Osteoblast (primary cell): ENCODE measurements at places on chromosomes 6 and 20. TPM values are rescaled to one million over a fixed set of nuclear protein-coding genes. Genes with fewer than 3 reads are reported as not detected.

Gene TP53TG5
- total RNA-seq: not detected in 2 replicates

Gene ZBTB46
- total RNA-seq: under 0.01 and 0.36 TPM in 2 replicates

Gene ULBP3
- 11.2 and 12.7 TPM in 2 replicates for total RNA-seq

Gene SRSF3
- 236 and 289 TPM in 2 replicates for total RNA-seq

Gene ADGRG6
- under 0.01 and 0.36 TPM in 2 replicates for total RNA-seq

Gene ROS1
- total RNA-seq: 0.59 and 1.4 TPM in 2 replicates

Gene UBE3D
- total RNA-seq: 8.3 and 9.7 TPM in 2 replicates

Gene CFB
- total RNA-seq: 16.5 and 26.8 TPM in 2 replicates

Gene APOM
- 1.1 and 1.2 TPM in 2 replicates for total RNA-seq

Gene THBS2
- 1,102 and 1,498 TPM in 2 replicates for total RNA-seq

Gene DEFB132
- total RNA-seq: not detected in 2 replicates

Gene MACROD2
- total RNA-seq: 1.8 and 4.0 TPM in 2 replicates

Gene BPIFA1
- not detected in 2 replicates for total RNA-seq

Gene SLC25A27
- 9.4 and 10.5 TPM in 2 replicates for total RNA-seq

Gene SAMD3
- total RNA-seq: 0.72 and 3.5 TPM in 2 replicates

Gene SYNDIG1
- 2.2 and 3.2 TPM in 2 replicates for total RNA-seq

Gene LAMA2
- total RNA-seq: 3.5 and 9.4 TPM in 2 replicates
